Prostate gland (tissue), 2 donors: ENCODE measurements at places on chromosomes 6 and 20. TPM values are rescaled to one million over a fixed set of nuclear protein-coding genes. Genes with fewer than 3 reads are reported as not detected.

DNA sequence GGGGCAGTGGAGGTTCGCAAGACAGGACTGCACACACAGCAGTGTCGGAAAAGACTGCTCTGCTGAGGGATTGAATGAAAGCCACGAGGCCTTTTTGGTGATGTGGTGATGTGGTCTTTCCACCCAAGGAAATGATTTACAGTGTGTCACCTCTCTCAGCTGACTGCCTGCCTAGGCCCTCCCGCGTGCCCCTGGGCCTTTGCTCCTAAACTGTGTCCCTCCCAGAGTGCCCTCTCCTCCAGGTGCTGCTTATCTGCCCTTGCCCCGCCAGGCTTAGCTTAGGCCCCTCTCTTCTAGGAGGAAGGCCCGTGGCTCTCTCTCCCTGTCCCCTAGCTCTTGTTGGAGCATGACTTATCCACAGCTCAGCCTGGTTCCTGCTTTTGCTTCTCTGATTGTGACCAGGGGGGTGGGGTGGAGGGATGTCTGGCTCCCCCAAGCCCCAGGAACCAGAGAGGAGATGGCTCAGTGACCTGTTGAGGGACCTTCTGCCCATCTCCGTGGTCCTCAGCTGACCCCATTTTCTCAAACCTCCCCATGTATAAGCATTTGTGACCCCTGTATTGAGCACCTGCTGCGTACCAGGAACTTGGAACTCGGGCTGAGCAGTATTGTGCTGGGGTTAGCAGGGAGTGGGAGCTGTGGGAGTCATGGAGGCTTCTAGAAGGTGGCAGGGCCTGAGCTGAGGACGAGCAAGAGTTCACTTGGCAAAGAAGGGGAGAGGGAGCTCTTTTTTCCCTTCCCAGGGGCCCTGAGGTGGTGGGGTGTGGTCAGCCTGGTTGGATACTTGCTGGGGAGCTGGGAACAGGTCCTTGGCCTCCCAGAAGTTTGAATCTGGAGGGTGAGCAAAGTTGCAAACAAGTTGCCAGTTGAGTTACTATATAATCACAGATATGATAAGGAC, 2.2 kb downstream of the SRC start:
- H3K27me3 ChIP-seq, result no peaks in the 10 kb centered on the region
- peaks cover 15% of the 10 kb centered on the region for H3K4me1 ChIP-seq
- no peak overlapping the region for H3K4me3 ChIP-seq
- no peak for DNase-seq

GRCh38 chr6:158115102-158115501, 53.0 kb downstream of the SERAC1 start:
- DNase-seq, result no peak
- no peak overlapping the region for H3K4me3 ChIP-seq
- no peaks in the 10 kb centered on the region for H3K4me1 ChIP-seq
- H3K27me3 ChIP-seq, result no peaks in the 10 kb centered on the region

GRCh38 chr6:154791556-154792317, 58.5 kb downstream of the SCAF8 start:
- no peaks in the 10 kb centered on the region for H3K4me1 ChIP-seq
- no peak overlapping the region for H3K27ac ChIP-seq
- no peaks in the 10 kb centered on the region for H3K36me3 ChIP-seq
- no peak for DNase-seq
- H3K27me3 ChIP-seq, result no peaks in the 10 kb centered on the region

The TRIM40 gene
- total RNA-seq, result not detected

The LY6G6C gene
- total RNA-seq, result not detected
